ENCODE measurements at places on chromosomes 13 and 19.

DNA sequence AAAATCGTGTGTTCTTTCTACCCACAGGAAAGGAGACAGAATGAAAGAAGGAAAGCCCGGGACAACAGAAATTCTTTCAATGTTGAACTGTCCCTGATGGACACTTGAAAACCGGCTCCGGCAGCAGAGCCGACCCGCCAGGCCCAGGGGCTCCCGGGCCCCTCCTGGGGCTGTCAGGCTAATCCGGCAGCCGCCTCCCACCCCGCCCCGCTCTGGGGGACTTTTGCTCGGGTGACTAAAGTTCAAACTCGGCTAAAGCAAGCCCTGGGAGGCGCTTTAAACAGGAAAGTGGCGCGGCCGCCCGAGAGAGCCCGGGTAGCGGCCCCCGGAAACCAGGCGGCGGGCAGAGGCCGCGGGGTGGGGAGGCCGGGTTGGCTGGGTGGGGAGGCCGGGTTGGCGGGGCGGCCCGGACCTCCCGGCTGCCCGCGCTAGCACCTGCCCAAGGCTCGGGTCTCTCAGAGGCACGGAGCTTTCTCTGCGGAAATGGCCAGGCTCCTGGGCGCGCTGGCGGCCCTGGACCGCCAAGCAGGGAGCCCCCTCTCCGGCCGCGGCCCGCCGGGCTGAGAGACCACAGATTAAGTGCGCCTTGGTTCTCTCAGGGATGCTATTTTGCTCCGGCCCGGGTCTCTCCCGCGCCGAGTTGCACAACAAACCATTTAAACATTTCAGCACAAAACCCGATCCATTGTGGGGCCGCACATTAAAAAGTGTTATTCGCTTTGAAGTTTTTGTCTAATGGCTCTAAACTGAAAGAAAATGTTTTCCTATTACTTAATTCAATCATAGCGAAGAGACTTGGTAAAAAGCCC, 2.6 kb upstream of the GSX1 start:
- DNase-seq, result no peak

DNA sequence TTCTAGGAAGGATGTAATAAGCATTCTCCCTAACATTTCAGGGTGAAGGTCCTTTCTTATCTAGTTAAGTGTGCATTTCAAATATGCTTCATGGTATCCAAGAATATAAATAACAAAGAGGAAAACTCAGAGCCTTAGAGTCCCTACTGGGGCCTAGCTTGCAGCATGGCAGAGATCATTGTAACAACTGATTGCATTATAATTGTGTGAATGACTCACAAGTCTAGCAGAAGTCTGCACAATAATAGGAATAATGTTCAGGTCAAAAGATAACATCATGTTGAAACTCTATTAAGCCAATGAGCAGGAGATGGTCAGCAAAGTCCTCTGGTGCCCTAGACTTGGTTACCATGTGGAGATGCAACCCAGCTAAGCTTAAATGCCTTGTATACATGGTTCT, 3.4 kb downstream of the POSTN start:
- DNase-seq, result no peak

DNA sequence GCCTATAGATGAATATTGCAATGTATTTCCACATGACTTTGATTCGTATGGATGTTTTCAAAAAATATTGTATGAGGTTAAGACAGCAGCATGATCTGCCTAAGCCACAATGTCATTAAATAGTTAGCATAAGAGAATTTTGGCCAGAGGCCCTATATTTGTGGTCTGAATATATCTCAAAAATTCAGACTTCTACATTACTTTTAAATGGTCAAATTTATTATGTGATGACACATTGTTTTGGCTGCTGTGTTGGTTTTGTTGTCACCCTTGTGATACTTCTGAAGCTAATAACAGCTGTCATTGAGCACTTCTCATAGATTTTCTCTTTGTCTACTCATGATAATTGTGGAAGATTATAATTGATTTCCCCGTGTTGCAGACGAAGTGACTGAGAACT, 288.2 kb downstream of the MYO16 start:
- DNase-seq, result no peak

DNA sequence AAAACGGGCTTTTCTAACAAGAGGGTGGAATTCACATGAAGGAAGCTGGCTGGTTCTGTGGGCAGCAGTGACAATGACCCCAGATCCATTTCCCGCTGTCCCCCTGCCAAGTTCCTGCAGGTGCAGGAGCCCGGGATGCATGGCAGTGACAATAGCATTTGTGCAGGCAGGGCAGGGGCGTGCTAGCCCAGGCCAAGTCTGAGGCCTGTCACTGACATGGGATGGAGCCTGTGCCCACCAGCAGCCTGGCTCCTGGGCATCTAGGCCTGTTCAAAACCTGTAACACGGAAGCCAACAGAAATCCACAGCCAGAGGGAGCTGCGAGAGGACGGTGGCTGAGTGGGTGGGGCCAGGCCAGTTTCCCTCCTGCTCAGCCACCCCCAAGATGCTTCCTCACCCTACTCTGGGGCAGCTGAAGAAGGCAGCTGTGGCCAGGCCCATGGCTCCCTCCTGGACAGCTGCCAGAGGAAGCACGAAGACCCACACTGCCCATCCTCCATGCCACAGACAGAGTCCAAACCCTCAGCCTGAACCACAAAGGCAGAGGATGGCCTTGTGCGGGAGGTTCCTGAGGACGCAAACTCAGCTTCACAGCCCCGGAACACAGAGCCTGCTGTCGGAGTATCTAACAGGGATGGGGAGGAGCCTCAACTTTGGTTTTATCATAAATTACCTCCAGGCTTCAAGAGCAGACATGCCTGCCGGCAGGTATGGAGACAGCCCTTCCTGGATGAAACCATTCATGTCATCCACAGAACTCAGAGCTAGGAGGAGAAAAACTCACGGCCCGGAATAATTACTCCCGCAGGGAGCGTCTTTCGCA, 74.0 kb downstream of the CEBPG start:
- no peak for DNase-seq

DNA sequence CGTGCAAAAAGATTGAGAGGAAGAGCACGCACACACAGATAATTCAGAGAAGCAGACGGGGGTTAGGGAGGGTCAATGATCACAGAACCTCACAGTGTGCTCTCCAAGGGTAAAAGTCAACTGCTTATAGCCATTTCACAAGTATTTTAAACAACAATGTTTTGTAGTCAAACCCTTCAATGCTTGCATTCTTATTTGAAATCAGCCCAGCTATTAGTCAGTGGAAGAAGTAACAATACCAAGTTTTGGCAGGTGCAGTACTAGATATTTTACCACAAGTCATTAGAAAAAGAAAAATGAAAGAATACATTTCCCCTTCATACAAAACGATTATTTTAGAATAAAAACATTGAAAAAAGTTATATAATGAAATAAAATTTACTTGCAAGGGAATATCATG, 2.6 kb downstream of the CSNK1A1L start:
- DNase-seq, result no peak

GRCh38 chr13:65677906-65678305, 1552.2 kb downstream of the PCDH9 start:
- DNase-seq, result no peak

DNA sequence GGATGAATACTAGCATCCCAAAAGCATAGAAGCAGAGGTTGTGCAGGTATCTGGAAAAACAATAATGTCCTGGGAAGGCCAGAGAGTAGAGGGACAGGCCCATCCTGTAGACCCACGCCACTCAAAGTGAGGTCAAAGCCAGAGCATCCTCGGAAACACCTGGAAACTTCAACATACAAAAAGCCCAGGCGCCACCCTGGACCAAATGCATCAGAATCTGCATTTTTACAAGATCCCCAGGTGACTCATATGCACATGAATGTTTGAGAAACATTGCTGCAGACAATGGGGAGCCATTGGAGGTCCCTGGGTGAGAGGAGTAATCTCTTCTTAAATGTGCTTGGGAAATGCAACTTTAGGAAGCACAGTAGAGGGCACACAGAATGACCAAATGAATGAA, 684.1 kb downstream of the DIAPH3 start:
- no peak for DNase-seq

DNA sequence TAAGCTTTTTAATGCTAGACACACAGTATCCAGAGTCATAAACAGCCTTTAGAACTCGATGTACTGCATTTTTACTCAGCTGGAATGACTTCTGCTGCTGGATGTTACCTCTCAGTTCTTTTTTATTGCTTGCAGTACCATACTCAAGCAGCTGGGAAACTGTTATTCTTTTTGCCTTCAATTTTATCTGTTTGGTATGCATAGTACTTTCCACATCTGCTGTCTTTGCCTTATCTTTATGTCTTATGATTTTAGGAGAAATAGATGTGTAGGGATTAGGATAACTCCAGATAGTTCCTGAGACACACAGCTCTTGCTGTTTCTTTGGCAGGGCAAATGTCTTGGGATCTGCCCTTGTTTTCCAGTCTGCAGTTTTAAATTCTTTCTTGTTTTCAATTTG, 31.5 kb downstream of the TEX30 start:
- no peak for DNase-seq

DNA sequence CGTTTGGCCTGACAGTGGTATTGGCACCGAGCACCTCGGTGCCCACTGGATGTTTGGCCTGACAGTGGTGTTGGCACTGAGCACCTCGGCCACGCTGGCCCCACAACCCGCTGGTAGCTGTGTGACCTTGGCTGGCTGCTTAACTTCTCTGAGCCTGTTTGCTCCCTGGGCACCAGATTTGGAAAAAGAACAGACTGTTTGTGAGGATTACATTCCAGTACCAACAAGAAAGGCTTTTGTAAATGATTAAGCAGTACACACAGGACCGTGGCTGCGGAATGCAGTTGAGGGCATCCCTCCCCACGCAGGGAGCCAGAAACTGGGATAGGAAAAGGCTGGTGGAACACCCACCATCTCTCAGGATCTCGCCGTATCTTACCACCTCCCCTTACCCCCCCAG, 31.9 kb downstream of the SLC25A42 start:
- no peak for DNase-seq

GRCh38 chr13:41370736-41371135, 59.7 kb downstream of the NAA16 start:
- no peak for DNase-seq

DNA sequence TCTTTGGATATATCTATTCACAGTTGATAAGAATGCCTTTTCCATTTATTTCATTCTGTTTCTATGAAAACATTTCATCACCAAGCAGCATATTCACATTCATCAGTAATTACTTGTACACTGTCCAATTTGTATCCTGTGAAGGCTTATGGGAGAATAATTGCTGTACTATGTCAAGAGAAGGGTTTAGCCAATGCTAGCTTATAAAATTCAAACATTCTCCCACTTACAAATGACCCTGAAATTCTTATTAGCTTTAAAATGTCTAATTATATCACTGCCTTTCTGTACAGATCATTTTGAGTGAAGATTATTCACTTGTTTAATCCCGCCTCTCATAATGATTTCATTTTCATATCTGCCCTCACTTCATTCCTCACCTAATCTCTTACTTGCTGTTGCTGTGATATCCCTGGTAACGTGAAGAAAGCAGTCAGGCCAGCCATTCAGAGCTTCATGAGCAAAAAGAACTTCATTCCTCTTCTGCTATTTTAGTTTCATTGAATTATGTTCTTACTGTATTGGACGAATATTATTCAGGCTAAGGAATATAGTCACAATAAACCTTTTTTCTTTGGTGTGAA, 778.7 kb downstream of the OLFM4 start:
- no peak for DNase-seq

GRCh38 chr13:94590744-94591143, 5.2 kb downstream of the TGDS start:
- DNase-seq, result no peak

DNA sequence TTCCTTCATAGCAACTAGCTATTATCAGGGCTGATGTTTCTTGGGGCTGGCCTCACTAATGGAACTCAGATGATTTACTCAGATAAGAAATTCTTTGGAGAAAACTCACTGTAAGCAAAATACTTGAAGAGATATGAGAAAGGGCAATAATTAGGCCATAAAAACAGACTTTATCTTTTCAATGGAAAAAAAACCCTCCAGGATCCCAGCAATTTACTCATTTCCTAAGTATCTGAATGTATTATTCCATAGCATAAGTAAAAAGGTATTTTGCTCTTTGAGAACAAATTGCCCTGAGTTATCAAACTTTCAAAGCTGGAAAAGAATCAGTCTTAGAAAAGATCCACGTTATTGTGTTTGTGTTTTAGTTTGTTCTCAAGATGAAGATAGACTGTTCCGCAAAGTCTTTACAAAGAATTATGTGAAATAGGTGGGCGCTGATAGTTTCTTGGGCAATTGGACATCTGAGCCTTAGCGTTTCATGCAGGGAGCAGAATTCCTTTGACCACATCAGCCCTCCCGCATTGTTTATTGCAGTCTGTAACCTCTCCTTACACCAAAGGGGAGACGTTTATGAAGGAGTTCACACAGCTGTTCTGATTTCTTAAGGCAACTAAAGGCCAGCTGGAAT, 29.1 kb upstream of the CSNK1A1L start:
- DNase-seq, result no peak

DNA sequence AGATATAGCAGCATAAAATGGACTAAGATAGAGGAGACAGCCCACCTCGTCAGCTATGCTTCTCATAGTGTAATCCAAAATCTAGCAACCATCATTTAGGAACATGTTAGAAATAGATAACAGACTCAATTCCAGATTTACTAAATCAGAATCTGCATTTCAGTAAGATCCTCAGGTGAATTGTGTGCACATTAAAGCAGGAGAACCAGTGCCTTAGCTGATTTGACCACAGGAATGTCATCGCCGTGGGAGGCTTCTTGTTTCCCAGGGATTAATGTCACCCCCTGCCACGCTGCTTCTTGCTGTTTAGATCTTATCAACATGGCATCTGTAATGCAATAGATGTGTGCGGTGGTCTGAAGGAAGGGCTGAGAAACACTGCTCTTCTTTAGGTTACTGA, 84.0 kb downstream of the GPC5 start:
- DNase-seq, result no peak

DNA sequence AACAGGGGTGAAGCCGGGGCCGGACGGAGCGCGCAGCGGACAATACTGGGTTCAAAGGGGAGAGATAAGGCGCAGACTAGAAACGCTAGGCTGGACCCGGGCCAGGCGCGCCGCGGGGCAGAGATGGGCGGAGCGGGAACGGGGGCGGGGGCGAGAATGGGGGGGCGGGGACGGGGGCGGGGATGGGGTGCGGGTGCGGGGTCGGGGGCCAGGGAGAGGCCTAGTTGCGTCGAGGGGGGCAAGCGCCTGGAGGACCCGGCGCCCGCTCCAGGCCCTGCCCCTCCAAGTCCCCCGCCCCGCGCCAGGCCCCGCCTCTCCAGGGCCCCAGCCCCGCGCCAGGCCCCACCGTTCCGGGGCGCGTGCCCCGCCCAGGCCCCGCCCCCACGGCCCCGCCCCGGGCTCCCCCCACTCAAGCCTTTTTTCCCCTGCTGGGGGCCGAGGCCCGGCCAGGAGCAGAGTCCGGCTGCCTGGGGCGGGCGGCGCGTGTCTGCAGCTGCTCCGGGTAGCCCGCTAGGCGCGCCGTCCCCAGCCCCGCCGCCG, at the start of gene CERS4:
TSS of gene CERS4 (plus strand) at position 449 of the 540 bp plus-strand sequence. CDS start 41,707 bp downstream, outside the sequence.
- peak; percentile 44 for DNase-seq

DNA sequence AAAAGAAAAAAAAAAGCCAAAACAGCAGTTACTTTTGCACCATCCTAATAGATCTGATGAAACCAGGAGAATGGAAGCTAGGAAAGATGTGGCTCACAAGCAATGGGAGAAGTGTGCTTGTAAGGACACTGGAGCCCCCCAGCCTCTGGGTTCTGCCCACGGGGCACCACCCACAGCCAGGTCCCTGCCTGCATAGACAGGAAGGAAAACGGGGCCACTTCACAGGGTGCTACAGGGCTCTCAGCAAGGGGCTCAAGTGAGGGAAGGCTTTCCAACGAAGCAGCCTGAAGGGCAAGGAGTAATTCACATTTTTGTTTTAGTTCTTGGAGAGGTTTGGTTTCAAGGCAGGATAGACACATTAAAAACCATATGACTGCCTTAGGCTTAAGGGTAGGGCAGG, 42.7 kb downstream of the BRD4 start:
- DNase-seq, result no peak
